ENCODE measurements at places on chromosomes 11 and 22.

DNA sequence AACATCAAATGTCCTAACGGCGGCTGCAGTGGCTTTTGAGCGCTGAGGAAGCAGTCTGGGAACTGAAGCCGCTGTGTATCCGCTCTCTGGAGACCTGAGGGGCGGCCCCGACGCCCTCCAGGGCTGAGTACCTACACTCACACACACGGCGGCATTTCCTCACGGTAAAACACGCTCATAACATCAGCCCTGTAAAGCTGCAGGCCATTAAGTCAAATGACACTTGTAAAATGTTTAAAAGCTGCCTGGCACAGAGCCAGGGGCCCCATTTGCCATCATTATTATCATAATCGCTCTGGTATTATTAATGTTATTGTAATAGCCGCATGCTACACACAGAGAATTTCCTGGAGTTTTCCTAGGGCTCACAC is 5.1 kb downstream of the CARS1 start:
- DNase-seq = no peak

DNA sequence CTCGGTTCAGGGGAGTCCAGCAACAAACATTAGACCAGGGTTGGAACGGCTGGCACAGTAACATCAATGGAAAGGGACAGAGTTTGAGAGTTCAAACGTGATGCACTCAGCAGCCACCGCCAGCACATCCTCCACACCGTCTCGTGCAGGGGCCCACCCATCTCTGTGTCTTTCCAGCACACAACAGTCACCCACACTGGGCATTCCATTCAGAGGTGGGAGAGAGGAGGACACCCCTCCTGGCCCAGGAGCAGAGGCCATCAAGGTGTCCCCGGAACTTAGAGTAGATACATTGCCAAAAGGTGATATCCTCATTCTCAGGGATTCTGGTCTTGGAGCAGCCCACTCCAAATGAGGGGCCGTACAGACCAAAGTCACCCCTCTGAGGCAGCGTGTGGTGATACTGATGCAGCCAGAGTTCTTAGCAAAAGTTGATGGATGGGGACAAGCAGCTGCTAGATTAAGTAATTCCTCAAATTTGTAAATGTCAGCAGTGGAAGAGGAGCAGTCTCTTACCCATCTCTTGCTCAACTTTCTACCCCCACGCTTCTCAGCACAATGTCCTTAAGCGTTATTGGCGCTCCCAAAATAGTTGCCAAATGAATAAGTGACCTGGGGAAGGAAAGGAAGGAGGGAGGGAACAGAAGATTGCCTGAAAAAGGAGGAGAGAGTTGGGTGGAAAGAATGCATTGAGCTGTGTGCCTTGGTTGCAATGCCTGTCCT is 5.5 kb downstream of the SNAP29 start:
- no peak for DNase-seq

DNA sequence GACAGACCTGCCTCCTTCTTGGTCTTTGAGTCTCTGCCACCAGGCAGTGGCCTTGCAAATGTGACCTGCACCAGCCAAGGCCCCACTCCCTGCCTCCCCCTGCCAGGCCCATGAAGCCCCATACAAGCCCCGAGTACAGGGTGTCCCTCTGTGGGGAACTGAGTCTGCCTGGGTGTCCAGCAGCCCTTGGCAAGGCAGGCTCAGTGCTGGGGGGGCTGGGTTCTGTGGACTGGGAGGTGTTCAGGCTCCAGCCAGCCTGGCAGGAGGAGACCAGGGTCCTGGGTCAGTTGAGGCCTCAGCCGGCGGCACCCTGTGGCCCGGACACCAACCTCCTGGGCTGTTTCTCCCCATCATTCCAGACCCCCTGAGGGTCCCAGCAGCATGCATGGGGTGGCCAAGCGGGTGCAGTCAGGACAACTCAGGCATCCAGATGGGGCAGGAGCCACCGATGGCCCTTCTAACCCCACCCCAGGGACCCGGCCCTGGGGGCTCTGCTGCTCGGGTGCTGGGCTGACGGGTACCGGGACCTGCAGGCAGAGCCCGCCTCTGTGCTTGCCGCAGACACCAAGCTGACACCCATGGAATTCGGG is 5.7 kb downstream of the MUC5AC start:
- DNase-seq = no peak

- no peak for DNase-seq
Observed at GRCh38 chr11:121895919-121896318, 220.1 kb downstream of the BLID start.

- no peak for DNase-seq
Observed at GRCh38 chr22:47629791-47630655, 867.6 kb downstream of the TBC1D22A start.

GRCh38 chr11:15697437-15698236 is 582.9 kb downstream of the INSC start:
- DNase-seq = no peak

DNA sequence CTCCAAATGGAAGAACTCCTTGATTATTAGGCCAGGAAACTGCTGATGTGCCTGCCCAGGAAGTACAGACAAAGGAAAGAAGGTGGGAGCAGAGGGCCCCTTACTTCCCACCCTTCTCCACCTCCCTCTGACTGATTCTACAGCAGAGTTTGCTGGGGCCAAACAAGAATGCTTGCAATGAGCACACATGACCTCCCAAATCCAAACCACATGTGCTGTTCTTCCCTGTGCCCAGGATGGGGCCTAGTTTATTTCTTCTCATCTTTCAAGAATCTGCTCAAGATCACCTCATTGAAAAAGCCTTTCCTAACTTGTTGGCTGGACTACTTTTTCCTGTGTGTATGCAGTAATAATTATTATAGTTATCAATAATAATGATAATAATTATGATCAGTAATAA is 286.1 kb downstream of the RAB38 start:
- DNase-seq = no peak

- DNase-seq = no peak
Observed at GRCh38 chr11:45665206-45665932, at the start of gene CHST1. Gene CHST1 (minus strand): TSS chr11:45665622. CDS start chr11:45650923, 14,699 bp downstream.

DNA sequence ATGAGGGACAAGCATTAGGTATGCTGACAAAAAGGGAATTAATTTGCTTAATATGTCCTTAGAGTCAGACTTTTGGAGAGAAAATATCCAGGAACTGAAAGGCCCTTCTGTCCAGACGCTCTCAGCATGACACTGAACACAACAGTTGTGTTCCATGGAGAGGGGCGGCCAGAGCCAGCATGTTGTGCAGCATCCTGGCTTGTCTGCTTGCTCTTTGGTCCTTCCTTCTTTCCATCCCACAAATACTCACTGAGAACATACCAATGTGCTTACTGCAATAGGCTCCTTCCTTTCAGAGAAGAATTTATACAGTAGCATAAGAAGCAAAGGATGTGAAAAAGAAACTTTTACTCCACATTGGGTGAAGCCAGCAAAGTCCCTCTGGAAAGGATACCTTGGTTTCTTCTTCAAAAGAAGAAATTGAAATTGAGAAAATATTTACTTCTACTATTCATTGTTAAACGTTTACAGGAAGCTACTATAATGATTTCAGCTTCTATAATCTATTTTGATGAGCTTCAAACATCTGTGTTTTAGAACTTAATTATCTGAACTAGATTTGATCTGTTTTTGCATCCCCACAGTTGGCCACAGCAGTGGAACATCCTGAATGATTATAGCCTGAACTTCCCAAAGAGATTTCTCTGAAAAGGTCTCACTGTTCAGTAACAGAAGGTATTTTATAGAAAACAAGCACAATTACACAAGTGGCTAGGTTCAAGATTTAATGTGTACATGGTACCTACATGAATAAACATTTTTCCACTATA is 304.1 kb upstream of the PITPNB start:
- no peak for DNase-seq

- DNase-seq = no peak
Observed at GRCh38 chr22:40019100-40019499, 24.3 kb downstream of the FAM83F start.

DNA sequence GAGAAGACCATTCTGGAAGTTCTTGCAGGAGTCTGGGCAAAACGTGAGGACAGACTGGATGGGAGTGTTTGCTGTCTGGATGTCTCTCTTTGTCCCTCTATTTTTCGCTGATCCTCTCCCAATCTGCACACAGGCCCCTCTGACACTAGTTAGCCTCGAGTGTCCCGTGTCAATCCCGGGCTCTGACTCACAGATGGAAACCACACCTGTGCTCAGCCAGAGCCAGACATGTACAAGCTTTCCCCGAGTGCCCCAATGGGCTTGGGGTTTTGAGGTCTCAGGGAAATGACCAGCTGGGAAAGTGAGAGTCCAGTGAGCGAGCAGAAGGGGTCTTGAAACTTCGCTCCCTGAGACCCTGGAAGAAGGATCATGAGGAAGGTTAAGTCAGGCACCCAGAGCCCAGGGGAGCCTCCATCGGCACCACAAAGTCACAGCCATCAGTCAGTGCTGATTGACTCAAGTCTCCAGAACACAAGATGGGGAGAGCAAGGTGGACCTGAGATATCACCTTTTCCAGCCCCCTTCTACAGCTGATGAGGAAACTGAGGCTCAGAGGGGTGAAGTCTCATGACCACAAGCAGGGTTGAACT is 13.9 kb downstream of the APOL2 start:
- no peak for DNase-seq

- no peak for DNase-seq
Observed at GRCh38 chr22:43385770-43386641, 25.8 kb upstream of the MPPED1 start.

GRCh38 chr22:41132550-41132949 is 40.2 kb downstream of the EP300 start:
- DNase-seq = no peak

DNA sequence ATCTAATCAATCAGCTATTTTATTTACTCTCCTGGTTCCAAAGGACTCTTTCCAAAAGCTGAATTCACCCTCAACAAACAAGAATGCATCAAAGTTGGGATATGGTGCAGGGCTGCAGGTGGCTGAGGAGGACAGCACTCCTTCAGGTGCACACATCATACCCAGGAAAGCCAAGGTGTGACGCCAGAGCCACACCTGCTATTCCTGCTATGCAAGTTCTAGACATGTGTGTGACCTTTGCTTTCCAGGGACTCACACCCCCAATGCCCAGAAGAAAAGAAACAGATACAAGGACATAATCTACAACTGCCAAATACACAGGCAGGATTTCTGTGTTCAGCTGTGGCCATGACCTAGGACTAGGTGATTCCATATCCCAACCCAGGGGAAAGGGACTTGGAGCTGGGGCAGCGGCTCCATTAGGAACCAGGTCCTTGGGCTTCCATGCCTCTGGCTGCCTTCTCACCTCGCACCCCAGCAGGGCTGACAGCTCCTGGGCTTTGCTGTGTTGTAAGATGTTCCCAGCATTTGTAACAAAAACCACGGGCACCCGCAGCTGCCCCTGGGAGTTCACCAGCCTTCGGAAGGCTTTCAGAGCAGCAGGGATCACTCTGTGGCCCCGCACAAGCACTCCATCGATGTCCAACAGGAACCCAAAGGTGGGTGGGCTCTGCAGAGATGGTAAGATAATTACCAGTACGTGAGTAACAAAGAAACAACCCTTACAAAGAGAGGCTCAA is 9.8 kb downstream of the HDHD5 start:
- no peak for DNase-seq

GRCh38 chr11:17014321-17014832 is at the start of gene PLEKHA7:
Gene PLEKHA7 (minus strand): TSS chr11:17014414. CDS start chr11:17014401, 13 bp downstream.
- DNase-seq = no peak

DNA sequence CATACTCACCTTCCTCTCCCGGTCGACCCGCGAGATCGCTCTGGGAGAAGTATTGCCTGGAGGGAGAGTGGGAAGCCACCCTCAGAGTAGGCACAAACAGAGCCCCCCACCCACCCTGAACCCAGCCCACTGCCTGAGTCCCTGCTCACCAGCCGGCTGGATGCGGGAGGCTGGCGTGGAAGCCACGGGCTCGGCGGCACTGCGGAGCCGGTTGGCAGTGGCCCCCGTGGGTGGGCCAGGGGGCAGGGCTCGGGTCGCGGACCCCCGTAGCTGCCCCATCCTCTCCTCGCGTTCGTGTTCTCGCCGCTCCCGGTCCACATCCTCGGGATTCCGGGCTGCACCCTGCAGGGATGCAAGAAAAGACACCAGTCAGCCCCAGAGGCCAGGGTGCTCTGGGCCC is 21.4 kb upstream of the TMEM184B start:
- no peak for DNase-seq

DNA sequence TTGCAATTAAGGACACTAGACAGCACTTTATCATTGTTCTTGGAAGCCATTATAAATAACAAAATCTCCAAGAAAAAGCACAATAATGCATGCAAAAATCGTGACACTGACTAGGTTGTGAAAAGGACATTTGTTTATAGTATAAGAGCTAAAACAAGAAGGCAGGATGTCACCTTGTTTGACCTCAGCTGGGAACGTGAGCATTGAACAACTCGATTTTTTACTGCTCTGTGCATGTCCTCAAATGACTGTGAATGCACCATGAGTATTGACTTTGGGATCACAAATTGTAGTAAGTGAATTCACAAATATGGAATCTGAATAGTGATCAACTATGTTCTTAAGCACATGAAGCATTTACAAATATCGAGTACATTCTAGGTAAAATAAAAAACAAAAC is 35.3 kb upstream of the ARHGAP20 start:
- no peak for DNase-seq

GRCh38 chr11:35344681-35345574 is 74.4 kb downstream of the SLC1A2 start:
- no peak for DNase-seq

DNA sequence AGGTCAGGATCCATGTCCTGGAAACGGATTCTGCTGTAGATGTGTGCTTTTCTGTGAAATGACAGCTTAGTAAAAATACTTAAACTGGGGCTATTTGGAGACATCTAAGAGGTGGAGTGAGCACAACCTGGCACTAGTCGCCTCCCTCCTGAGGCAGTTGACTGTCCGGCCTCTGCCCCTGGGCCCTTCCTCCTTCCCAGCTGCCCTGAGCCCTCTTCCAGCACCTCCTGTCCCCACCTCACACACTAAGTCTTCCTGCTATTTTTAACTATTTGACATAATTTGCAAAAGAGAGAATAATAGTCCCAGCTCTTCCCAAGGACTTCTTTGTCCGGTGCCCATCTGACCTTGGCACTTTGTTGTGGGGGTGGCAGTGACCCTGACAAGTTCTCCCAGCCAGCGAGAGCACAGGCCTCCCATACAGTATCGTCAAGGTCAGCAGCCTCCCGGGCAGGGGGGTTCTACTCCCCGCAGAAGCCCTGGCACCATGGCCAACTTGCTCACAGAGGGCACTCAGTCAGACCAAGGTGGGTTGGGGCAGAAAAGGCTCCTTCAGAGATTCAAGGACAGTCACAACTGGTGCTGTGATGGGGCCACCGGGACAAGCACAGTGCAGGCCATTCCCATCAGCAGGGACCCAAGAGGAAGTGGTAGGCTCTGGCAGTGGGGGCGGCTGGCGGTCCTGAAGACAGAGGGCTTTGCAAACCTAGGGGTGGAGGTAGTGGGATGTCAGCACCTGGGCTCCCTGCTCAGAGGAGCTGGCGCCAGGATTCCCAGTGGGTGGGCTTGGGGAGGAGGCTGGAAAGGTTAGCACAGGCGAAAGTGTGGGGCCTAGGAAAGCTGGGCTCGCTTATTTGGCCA is 5.5 kb upstream of the NEAT1 start:
- no peak for DNase-seq
